ENCODE measurements at places on chromosomes 7 and 10. TPM values are rescaled to one million over a fixed set of nuclear protein-coding genes. Genes with fewer than 3 reads are reported as not detected.

DNA sequence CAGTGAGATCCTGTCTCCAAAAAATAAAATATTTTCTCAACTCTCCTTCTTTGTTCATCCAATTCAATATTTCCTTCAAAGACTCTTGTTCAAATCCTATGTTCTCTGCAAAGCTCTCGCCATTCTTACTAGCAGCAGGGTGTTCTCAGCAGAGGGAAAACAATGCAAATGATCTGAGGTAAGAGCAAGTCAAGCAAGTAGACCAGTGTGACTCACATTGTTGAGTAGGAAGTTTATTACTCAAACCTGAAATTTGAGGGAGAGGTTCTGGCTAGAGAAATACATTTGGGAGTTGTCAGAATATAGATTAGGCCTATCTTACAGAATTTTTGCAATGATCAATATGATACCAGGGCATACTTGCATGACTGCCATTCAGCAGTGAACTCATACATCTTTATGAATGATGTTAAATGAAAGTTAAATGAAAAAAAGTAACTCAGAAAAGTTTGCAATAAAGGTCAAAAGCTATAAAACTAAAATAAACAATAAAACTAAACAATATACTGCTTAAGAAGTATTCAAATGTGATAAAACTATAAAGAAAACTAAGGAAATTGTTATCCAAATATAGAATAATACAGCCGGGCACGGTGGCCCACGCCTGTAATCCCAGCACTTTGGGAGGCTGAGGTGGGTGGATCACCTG lies 5.8 kb downstream of the IDE start:
- no peaks in the 10 kb centered on the region for H3K27me3 ChIP-seq
- H3K4me1 ChIP-seq: peaks cover 2% of the 10 kb centered on the region
- peaks cover 2% of the 10 kb centered on the region for H3K36me3 ChIP-seq
- no peak overlapping the region for H3K4me3 ChIP-seq
- no peak for DNase-seq

- no peak overlapping the region for H3K27ac ChIP-seq
- DNase-seq: no peak
- H3K4me3 ChIP-seq: no peak overlapping the region
- no peaks in the 10 kb centered on the region for H3K27me3 ChIP-seq
- H3K4me1 ChIP-seq: no peaks in the 10 kb centered on the region
Measured at GRCh38 chr7:45638916-45639315, 64.7 kb downstream of the ADCY1 start.

DNA sequence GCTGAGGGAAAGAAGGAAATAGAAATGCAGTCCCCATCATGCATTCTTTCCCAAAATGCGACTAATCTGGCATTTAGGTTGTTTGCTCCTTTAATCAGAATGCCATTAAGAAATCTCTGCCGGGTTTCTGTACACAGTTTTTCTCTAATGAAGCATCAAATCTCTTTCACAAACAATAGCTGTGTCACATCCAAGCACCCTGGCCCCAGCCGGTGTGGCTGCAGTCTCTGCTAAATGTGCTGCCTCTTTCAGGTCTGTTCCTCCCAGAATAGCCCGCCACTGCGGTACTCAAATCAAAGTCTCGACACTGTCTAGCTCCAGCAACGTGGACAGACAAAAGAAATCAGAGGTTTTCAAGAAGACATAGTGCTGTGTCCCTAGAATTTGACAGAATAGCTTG lies 343.8 kb downstream of the KCNMA1 start:
- no peaks in the 10 kb centered on the region for H3K36me3 ChIP-seq
- no peak overlapping the region for H3K27ac ChIP-seq
- H3K27me3 ChIP-seq: peaks cover 2% of the 10 kb centered on the region

GRCh38 chr7:100373261-100373831 lies at the start of gene PILRA:
PILRA (plus strand) TSS chr7:100373487; CDS start chr7:100373657, 170 bp downstream.
- DNase-seq: no peak
- peak within 1 kb of the TSS; percentile 34 for H3K27ac ChIP-seq
- H3K4me1 ChIP-seq: no peaks in the 10 kb centered on the region
- H3K27me3 ChIP-seq: no peaks in the 10 kb centered on the region
- H3K36me3 ChIP-seq: peaks cover 1% of the 10 kb centered on the region
- H3K4me3 ChIP-seq: no peak within 1 kb of the TSS

- H3K4me3 ChIP-seq: no peak overlapping the region
- peaks cover 9% of the 10 kb centered on the region for H3K4me1 ChIP-seq
- no peak overlapping the region for H3K27ac ChIP-seq
- H3K36me3 ChIP-seq: peaks cover 36% of the 10 kb centered on the region
- no peaks in the 10 kb centered on the region for H3K27me3 ChIP-seq
Measured at GRCh38 chr7:114979388-114979787, 57.5 kb downstream of the MDFIC start.

DNA sequence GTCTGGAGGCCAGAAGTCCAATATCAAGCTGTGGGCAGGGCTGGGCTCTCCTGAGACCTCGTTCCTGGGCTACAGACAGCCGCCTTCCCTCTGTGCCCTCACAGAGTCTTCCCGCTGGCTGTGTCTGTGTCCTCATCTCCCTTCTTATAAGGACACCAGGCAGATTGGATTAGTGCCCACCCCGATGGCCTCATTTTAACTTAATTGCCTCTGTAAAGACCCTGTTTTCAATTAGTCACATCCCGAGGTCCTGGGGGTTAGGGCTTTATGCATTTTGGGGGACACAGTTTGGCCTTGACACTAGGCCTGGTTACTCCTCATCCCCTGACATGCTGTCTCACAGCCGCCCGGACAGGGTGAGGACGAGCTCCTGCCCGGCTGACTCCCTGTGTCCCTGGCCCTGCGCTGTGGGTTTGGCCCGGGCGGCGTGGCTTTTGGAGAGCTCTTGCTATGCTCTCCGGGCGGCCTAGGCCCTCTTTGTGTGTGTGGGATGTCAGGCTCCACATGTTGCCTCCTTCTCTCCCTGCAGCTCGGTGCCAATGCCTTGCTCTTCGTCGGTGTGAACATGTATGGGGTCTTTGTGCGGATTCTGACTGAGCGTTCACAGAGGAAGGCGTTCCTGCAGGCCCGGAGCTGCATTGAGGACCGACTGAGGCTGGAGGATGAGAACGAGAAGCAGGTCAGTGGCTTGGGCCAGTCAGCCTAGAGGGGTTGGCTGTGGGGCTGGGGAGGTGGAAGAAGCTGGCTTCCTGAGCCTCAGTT lies 18.2 kb downstream of the ADCY1 start:
- H3K4me1 ChIP-seq: no peaks in the 10 kb centered on the region
- DNase-seq: no peak

GRCh38 chr7:80764132-80764531 lies 125.7 kb downstream of the CD36 start:
- H3K27ac ChIP-seq: no peak overlapping the region
- H3K4me1 ChIP-seq: no peaks in the 10 kb centered on the region
- H3K4me3 ChIP-seq: no peak overlapping the region
- no peak for DNase-seq
- H3K27me3 ChIP-seq: no peaks in the 10 kb centered on the region

- no peak overlapping the region for H3K27ac ChIP-seq
- no peaks in the 10 kb centered on the region for H3K27me3 ChIP-seq
- H3K4me3 ChIP-seq: no peak overlapping the region
- H3K36me3 ChIP-seq: no peaks in the 10 kb centered on the region
Measured at GRCh38 chr7:94335586-94335985, 59.1 kb upstream of the COL1A2 start.

- no peak for DNase-seq
- H3K27me3 ChIP-seq: peaks cover 7% of the 10 kb centered on the region
- H3K4me1 ChIP-seq: peaks cover 2% of the 10 kb centered on the region
- no peaks in the 10 kb centered on the region for H3K36me3 ChIP-seq
Measured at GRCh38 chr10:43122826-43123225, 15.4 kb upstream of the CSGALNACT2 start.

- no peak overlapping the region for H3K4me3 ChIP-seq
- H3K4me1 ChIP-seq: no peaks in the 10 kb centered on the region
- DNase-seq: no peak
- H3K27ac ChIP-seq: no peak overlapping the region
- H3K36me3 ChIP-seq: no peaks in the 10 kb centered on the region
- no peaks in the 10 kb centered on the region for H3K27me3 ChIP-seq
Measured at GRCh38 chr7:118429141-118429540, 204.6 kb downstream of the ANKRD7 start.

DNA sequence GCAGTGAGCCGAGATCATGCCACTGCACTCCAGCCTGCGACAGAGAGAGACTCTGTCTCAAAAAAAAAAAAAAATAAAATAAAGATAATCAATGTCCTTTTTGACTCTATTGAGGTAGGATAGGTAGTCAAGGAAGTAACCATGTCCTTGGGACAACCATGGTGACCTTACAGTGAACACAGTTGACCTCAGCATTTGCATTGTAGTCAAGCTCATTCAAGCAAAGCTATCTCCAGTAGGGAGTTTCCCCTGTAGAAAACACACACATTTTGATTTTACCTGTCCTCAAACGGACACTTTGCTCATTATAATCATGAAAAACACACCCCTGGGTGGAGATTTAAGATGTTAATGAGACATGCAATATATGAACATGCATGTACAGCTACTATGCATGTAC lies 171.7 kb downstream of the KIF20B start:
- H3K27ac ChIP-seq: no peak overlapping the region
- DNase-seq: no peak
- no peaks in the 10 kb centered on the region for H3K36me3 ChIP-seq
- no peaks in the 10 kb centered on the region for H3K4me1 ChIP-seq
- no peak overlapping the region for H3K4me3 ChIP-seq

Gene SH2D4B
- total RNA-seq: 0.25 TPM

Gene OIT3
- not detected for total RNA-seq

Gene SDHAF3
- 11.8 TPM for total RNA-seq

Gene IDI2
- not detected for total RNA-seq

Gene DGKB
- total RNA-seq: not detected
